EH (cell line): ENCODE measurements at places on chromosomes 2 and 18.

- no peak for DNase-seq
Observed at GRCh38 chr2:111236025-111236424, 115.3 kb downstream of the BCL2L11 start.

DNA sequence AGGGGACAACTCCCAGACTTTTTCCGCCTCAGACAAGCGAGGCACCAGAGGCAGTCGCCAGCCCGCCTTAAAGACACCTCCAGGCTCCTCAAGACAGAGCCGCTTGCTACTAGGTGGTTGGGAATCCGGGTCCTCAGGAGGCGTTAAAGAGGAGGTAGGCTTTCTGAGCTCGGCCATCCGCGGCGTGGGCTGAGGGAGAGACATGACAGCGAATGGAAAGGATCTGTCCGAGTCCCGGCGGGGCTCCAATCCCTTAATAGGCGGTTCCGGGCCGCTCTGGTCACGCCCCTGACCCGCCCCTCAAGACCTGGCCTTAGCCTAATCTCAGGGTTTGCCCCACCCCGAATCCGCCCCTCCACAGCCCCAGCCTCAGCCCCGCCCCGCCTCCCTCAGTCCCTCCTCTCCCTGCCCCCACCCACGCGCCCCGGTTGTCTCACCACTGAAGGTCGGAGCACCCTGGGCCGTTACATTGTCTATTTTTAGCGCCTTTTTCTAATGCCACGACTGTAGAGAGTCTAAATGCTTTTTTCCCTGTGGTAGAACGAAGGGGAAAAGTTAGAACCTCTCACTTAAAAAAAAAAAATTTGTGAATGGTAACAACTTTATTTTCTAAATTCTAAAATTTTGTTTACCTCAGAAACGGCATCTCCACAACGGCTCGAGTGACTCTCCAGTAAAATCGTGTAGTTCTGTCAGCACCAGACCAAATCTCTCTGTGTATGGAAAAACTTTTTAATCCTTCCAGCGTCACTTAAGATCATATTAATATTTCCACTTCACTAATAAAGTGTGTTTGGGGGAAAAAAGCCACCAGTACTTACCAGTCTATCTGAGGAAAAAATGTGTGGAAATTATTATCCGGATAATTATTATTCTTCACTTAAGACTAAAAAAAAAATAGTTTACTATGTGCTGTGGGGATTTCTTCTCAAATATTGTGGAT lies at the start of gene RAD51AP2:
TSS of gene RAD51AP2 (minus strand) at position 229 of the 943 bp plus-strand sequence. CDS start at position 204, 25 bp downstream.
- DNase-seq: peak; percentile 73

- peak; percentile 32 for DNase-seq
Observed at GRCh38 chr2:232200195-232200594, 178.4 kb upstream of the ALPP start.

DNA sequence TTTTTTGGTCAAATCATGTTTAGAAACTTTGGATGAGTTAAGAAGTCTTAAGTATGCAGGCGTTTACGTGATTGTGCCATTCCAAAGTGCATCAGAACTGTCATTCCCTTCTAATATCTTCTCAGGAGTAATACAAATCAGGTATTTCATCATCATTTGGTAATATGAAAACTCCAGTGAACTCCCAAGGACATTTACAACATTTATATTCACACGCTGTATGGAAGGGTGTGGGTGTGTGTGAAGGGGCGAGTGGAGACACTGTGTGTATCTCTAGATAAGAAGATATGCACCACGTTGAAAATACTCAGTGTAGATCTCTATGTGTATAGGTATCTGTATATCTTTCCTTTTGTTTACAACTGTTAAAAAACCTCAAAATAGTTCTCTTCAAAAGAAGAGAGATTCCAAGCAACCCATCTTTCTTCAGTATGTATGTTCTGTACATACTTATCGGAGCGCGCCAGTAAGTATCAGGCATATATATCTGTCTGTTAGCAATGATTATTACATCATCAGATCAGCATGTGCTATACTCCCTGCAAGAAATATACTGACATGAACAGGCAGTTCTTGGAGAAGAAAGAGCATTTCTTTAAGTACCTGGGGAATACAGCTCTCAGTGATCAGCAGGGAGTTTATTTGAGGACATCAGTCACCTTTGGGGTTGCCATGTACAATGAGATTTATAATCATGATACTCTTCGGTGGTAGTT lies 29.3 kb downstream of the COX7A2L start:
- DNase-seq: no peak

DNA sequence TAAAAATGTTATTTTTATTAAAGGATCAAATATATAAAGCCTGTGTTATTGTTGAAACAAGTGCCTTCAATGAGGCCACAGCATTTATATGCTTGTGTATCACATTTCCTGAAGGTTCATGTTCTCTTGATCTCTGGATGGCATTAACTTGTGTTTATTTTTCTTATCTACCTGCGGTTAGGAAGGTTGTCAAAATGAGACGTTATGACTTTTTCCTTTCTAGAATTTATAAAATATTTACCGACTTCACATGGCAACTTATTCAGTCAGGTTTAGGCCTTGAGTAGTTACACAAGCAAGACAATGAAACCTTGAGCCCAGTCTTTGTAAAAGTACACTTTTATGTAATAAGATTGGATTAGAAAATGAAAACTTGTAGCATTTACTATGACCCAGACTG lies 196.4 kb upstream of the ACVR2A start:
- DNase-seq: no peak

DNA sequence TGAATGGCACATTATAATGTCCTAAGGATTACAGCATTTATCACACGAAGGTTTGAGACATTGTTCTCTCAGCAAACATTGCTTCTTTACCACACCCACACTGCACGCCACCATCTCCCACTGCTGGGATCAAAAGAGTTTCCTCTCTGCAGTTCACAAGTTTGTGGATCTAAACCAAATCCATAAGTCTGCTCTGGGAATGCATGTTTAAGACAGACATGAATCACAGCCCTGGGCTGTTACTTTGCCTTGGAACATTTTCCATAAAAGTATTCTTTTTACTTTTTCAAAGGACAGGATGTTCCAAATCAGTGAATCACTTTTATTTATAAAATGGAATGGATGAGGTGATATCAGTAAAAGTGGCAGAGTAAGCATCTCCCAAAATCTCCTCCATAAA lies 36.1 kb downstream of the STPG4 start:
- DNase-seq: peak; percentile 95

DNA sequence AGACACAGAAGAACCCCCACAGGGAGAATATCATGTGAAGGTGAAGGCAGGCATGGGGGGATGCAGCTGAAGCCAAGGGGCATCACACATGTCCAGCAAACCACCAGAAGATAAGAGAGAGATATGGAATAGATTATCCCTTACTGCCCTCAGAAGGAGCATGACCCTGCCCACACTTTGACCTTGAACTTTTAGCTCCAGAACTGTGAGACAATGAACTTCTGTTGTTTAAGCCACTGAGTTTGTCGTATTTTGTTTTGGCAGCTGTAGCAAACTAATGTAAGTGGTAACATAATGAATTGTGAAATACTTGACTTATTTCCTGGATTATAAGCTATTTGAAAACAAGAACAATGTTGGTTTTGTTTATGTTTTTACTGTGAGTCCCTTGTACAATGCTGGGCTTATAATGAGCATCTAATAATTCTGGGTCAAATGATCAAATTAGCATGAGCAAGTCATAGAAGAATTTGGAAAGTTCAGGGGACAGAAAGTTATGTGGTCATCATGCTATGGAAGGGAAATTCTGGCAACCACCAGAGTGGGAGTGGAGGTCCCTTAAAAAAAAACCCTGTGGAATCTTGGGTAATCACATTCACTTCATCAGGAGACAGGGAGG lies 541.0 kb upstream of the KLHL29 start:
- no peak for DNase-seq

GRCh38 chr2:180254872-180255271 lies 247.8 kb upstream of the CWC22 start:
- no peak for DNase-seq

GRCh38 chr2:143907801-143908200 lies 612.1 kb downstream of the ZEB2 start:
- peak; percentile 77 for DNase-seq
